ENCODE measurements at places on chromosomes 7 and 10.

DNA sequence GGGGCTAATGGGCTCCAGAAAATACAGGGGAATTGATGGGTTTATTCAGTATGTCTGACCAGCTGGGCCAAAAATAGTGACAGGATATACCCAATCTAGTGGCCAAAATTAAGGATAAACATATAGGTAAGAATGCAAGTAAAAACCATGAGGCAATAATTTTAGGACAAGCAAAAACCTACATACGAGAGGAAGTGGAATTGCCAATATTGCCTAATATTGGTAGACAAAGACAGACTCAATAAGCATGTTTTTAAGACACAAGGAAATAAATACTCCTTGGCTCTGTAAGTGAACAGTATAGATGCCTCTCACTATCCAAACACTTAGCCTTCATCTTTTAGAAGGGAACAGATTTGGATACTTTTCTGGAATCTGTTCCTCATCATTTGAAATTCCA is 51.0 kb downstream of the ATXN7L1 start:
- DNase-seq = no peak

GRCh38 chr10:132837905-132838304 is 52.0 kb upstream of the NKX6-2 start:
- no peak for DNase-seq

GRCh38 chr7:3436746-3437145 is 135.7 kb downstream of the SDK1 start:
- no peak for DNase-seq

- no peak for DNase-seq
These were observed 109.2 kb upstream of the TRIM24 start for GRCh38 chr7:138350701-138351357.

DNA sequence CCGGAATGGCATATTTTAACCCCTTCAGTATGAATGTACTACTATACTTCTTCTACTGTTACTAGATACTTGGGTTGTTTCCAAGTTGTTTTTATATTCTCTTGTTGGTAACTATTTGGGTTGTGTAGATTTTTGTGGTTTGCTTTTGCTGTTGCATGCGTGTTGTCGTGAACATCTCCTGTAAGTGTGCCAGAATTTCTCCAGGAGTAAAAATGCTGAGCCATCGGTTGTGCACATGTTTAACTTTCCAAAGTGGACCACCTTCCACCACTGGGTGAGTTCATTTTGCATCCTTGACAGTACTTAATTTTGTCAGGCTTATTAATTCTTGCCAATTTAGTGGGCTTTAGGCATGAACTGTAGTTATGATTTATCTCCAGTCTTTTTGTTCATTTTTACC is 47.9 kb downstream of the CSGALNACT2 start:
- no peak for DNase-seq

DNA sequence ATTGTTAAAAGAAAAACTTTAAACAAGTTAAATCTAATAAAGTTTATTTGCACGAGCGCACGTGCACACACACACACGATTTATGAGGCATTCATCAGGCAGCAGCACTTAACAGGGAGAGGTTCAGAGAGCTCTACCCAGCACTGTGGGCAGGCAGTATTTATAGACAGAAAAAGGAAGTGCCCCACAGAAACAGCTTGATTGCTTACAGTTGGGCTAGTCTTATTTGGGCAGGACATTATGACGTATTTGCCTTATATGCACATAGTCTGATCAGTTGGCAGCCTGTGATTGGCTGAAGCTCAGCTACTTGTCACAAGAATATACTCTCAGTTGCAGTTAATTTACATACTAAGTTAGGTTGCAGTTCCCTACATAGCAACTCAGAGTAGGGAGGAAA is 1.2 kb upstream of the SDHAF3 start:
- DNase-seq = no peak

DNA sequence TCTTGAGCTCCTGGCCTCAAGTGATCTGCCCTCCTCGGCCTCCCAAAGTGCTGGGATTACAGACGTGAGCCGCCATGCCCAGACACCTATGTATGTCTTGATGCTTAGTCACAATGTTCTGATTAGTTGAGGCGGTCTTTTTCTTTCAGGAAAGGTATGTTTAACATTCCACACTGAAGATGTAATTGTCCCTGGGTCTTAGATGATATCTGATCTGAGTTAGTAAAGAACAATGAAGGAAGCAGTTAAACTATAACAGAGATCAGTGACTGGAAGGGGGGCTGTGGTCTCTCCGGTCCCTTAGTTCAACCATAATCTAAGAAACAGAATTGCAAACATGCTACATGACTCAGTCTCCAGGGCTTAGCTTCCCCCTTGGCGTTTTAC is 31.5 kb upstream of the SH2D4B start:
- no peak for DNase-seq

DNA sequence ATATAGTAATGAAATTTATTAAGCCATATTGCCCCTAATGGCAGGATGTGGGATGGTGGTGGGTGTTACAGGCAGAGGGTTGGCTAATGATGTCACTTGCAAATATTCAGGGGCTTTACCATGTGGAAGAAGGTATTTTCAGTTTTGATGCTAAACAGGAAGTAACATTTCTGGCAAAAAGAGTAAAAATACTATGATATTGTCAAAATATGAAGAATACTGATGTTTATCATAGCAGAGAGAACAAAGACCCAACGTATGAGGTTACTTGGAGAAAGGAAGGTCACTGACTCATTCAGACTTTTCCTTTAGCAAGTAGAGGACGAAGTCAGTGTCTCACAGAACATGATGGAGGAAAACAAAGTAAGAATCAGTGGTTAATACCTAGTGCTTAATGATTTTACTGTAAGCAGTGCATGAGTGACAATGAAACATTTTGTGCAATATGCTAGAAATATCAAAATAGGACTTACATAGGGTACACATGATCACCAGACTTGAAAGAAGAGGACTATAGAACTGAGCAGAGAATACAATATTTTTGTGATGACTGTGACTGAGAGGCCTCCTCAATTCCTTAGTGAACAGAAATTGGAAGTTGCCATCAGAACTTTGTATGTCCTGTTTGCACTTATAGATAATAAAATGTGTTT is 89.7 kb upstream of the STEAP4 start:
- no peak for DNase-seq

DNA sequence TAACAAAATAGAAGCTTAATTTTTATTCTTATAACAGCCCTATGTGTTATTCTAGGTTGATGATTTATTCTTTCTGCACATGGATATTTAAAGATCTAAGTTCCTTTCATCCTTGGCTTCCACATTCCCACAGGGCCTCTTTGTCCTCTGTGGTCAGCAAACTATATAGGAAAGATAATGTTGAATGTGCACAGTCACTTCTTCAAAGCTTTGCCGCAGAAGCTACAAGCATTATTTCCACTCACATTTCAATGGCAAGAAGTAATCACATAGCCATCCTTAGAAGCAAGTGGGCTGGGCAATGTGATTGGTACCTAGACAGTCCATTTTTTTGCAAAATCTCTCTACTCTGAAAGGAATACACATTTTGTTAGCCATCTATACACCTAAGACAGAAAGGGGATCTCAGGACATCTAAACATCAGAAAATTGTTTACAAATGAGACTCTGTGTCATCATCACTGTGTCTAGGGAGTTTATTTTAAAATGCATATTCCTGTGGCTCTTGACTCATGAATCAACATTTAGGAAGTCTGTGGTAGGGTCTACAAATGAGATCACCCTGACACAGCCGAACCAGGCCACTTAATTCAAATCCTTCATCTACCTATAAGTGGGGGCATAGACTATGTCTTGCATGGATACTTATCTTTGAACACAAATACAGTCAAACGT is 1060.5 kb downstream of the XPNPEP1 start:
- DNase-seq = no peak

DNA sequence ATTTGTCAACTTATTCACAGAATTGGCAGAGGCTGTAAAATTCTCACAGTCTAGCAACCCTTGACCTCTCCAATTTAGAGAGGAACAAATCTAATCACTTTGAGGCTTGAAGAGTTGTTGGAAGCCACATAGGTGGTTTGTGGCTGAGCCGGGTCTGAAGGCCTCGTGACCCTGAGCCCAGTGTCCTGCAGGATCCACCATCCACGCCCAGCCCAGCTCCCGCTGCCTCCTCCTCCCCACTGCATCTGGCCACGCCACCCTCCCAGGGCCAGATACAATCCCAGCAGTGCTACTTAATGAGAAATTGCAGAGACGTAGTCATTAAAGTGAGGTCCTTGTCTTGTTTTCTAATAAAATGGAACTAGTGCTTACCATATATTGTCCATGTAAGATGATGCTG is 81.4 kb upstream of the SHH start:
- DNase-seq = no peak

- DNase-seq = no peak
These were observed 2.6 kb downstream of the CLDN15 start for GRCh38 chr7:101235050-101235449.

DNA sequence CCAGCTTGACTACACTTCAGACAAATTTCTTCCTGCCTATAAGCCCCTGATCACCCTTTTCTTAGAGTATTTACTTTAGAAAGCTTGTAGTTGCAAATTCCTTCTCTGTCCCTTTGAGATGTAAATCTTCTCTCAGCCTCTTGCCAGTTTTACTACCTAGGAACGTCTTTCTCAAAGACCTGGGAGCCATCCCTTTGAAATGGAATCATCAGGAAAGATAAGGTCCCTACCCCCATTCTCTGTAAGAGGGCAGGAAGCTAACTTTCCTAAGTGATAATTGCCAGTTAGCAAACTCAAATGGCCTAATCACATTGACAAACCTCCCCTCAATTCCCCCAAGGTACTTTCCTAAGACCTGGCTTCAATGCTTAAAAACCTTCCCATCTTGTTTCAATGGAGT is 304.5 kb downstream of the MDFIC start:
- no peak for DNase-seq

- DNase-seq = no peak
These were observed 6.0 kb upstream of the CUEDC2 start for GRCh38 chr10:102438374-102438773.

DNA sequence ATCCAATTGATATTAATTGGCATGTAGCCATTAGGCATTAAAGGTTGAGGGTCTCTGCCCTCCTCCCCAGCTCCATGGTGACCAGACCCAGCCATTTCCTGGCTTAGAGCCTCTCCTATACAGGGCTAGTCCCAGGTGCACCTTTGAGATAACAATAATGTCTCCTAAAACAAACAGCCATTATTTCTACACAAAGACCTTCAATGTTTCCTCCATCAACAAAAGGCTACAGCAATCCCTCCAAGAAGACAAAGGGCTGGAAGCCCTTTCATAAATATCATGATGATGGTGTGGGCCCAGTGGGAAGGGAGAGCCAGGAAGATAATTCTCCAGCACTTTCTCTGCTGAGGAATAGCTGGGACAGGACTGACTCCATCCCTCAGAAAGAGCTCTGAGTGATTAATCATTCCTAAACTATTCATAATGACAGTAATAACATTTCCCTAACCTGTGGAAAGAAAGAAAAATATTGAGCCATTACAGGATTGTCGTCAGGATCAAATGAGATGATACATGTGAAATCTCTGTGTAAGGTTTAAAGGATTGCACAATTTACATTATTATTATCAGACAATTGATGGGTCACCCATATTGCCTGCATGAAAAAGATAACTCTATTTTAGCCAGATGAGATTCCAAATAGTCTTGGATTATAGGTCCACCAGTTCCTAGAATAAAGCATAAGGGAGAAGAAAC is 10.2 kb downstream of the PKD2L1 start:
- no peak for DNase-seq

GRCh38 chr10:100738055-100738827 is 7.1 kb upstream of the PAX2 start:
- DNase-seq = peak; percentile 81

DNA sequence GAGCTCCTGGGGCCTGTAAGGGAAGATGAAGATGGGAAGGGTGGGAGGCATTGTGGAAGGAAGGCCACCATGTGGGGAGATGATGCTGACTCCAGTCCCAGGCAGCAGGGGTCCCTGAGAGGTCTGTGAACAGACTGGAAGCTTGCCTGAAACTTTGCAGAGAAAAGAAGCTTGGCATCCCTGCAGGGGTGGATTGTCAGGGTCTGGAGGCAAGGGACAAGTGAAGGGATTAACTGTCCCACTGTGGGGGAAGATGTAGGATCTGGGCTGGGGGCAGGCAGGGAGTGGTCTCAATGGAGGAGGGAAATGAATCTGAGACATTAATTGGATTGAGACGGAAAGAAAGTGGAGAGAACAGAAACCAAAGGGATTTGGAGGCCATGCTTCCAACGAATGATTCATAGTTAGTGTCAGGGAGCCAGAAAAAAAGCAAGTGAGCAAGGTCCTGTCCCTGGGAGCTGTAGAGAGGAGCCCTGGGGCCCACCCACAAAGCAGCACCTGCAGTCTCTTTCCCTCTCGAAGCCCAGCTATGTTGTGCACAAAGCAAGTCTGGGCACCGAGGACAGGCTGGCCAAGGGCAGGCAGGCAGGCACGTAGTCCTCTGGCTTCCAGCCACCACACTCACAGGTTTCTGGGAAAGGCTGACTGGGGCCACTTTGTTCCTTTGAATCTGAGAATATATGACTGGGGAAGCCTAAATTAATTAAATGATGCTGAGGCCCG is 4.7 kb upstream of the SLC18A3 start:
- no peak for DNase-seq

- DNase-seq = no peak
These were observed 35.6 kb downstream of the TAF3 start for GRCh38 chr10:7853890-7854289.

DNA sequence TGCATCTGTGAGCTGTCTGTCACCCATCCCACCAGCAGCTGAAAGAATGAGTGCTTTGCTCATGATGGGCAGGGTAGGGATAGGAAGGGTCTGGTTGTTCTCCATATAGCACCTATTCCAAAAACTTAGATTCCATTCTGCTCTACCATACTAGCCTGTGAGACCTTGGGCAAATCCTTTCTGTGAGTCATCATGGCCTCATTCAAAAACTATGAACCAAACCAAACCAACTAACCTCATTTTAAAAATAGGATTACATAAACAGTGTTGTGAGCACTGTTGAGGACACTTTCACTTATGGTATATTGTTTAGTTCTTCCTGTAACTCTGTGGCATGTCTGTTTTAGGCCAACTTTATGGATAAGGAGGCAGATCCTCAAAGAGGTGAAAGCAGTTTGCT is 30.9 kb upstream of the STEAP4 start:
- DNase-seq = no peak

DNA sequence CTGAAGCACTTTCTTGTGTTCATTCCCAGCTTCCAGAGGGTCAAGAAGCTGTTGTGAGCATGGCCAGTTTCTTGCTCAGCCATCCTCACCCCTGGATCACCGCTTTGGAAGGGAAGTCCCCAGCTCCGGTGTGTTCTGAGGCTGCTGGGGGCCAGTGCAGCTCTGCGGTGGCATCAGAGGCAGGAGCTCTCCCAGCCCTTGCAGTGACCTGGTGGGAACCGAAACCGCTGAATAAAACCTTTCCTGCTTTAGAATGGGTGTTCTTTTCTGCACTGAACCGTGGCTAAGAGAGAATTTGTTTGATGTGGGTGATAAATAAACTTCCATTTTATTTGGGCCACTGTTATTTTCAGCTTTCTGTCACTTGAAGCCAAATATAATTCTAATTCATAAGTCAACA is 450.9 kb upstream of the VSTM2A start:
- DNase-seq = no peak

GRCh38 chr7:116674508-116675173 is 2.6 kb downstream of the MET start:
- DNase-seq = no peak
